ENCODE measurements at places on chromosomes 5 and 9.
A peak's percentile ranks its signal among the peaks of the same experiment; 100 is the strongest.

DNA sequence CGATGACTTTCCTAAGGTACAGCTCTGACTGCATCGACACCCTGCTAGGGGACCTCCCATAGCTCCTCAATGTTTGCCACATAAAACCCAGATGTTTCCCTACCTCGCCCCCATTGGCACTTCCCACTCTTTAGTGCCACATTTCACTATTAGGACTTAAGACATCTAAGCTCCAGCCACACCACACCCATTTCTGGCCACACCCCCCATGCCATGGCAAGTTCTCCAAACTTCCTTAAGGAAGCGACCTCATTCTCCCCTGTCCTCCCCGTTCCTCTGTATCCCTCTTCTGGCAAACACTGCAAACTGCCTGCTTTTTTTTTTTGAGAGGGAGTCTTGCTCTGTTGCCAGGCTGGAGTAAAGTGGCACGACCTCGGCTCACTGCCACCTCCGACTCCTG is 62.9 kb downstream of the USP20 start:
- peak; percentile 43 for DNase-seq

DNA sequence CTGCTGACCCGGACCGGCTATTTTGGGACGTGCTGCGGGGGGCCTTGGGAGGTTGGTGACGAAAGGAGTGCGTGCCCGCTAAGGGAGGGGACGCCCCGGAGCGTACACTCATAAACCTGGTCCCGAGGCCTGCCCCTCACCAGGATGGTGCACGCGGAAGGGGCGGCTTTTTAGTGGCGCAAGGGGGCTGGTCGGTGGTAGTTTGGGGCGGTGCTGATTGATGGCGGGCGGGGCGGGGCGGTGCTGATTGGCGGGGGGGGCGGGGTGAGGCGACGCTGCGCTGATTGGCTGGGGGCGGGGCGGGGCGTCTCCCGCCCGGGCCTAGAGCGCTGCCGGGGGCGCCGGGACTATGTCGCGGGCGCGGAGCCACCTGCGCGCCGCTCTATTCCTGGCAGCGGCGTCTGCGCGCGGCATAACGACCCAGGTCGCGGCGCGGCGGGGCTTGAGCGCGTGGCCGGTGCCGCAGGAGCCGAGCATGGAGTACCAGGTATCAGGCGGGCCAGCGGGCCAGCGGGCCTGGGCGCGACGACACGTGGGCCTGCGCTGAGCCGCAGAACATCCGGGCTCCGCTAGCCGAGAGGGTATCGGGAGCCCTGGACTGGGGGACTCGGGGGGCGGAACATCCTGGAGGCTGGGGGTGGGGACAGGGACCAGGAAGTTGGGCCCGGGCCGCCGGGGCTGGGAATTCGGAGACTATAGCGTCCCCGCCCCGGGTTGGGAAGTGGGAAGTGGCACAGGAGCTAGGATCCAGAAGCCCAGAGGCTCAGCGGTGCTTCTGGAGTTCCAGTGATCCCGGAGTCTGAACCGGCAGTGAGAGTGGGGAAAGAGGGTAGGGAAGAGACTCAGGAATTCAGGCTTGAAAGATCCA is at the start of gene FPGS:
Gene FPGS (plus strand): TSS at position 307 of the 868 bp plus-strand sequence. CDS start 43 bp downstream, at position 350.
- DNase-seq = peak; percentile 96

GRCh38 chr5:71658916-71659662 is 60.0 kb upstream of the CARTPT start:
- DNase-seq = no peak

- DNase-seq = no peak
These were observed 32.5 kb downstream of the SH3GL2 start for GRCh38 chr9:17611342-17611741.

DNA sequence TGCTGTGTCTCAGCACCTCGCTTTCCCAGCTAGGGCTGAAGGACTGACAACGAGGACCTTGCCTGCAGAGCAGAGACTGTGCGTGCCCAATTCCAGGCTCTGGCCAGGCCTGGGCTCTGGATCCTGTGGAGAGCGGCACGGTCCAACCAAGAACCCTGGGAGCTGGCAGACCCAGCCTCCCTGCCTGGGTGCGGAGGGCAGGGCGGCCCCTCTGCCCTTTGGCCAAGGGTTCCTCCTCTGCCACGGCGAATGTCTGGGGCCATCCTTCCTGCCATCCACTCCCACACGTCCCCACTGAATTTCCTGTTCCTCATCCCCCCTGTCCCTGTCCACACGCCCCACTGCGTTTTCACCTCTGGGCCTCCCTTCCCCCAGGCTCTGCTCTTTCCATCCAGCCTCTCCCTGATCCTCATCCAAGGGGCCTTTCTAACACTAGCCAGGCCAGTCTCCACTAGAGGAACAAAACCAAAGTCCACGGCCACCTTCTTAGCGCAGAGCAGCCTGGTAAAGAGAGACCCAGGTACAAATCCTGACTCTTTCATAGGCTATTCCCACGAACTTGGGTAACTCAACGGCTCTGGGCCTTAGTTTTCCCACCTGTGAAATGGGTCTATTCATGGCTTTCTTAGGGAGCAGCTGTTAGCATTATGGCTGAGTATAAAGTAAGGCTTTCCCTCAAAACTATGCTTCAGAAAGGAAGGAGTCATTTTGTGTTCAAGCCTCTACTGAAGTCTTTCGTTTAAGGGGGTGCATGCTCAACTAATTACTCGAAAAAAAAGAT is 95.5 kb upstream of the PHYKPL start:
- no peak for DNase-seq

GRCh38 chr5:16179936-16180788 is 571 bp upstream of the MARCHF11 start:
- DNase-seq = no peak

DNA sequence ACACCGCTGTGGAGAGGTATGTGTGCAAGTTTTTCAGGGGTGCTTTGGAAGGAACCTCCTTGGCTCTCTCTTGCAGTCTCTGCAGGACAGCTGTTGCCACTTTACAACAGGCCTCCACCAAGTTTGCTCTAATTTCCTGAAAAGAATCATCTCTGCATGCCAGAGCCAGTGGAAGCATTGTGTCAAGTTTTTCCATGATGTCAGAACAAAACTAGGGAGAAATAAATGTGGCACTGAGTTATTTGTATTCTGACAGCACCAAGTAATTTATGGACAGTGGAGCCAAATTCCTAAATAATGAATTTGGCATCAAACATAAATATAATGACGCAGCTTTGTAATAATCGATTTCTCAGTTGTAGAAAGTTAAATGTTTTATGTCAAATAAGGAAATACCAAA is 146.9 kb downstream of the KIAA0825 start:
- DNase-seq = peak; percentile 55

DNA sequence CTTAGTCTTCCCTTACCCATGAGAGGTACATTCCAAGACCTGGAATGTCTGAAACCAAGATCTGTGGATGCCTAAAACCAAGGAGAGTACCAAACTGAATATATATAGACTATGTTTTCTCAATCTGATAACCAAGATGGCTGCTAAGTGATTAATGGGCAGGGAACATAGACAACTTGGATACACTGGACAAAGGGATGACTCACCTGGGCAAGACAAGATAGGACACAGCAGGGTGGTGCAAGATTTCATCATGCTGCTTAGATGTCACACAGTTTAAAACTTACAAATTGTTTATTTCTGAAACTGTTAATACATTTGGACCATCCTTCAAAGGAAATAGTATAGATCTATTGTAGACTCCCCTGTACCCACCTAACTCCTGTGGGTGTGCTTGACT is 130.9 kb downstream of the HTR1A start:
- no peak for DNase-seq

- DNase-seq = peak; percentile 54
These were observed 30.7 kb downstream of the EXOC3 start for GRCh38 chr5:473551-474192.

DNA sequence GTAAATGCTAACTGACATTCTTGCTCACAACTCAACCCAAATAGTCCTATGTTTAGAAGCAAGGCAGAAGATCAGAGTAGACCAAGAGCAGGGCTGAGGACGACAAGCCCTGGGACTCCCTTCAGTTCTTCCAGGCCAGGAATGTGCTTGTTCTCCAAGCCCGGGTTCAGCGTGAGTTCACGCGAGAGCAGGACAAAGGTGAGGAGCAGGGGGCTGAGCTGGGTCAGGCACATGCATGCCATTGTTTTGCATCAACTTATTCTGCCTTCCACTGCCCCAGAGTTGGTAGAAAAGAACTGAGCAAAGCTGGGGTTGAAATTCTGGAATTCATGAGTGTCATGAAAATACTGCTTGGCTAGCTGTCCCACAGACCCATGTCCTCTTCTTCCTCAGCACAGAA is 206.5 kb downstream of the PAX5 start:
- DNase-seq = no peak

DNA sequence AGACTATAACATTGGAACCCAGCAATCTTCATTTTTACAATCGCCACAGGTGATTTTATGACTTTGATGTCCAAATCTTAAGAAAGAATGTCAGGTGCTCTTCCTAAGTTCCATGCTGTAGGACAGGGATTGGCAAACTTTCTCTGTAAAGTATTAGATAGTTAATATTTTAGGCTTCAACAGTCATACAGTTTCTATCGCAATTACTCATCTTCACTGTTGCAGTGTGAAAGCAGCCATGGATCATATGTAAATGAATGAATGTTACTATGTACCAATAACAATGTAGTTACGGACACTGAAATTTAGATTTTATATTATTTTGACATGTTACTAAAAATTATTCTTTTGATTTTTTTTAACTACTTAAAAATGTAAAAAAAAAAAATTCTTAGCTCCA is 169.7 kb downstream of the DTWD2 start:
- DNase-seq = no peak

- no peak for DNase-seq
These were observed 593.2 kb upstream of the CLINT1 start for GRCh38 chr5:158451993-158452672.

- DNase-seq = no peak
These were observed 24.6 kb upstream of the NANS start for GRCh38 chr9:98031935-98032334.

DNA sequence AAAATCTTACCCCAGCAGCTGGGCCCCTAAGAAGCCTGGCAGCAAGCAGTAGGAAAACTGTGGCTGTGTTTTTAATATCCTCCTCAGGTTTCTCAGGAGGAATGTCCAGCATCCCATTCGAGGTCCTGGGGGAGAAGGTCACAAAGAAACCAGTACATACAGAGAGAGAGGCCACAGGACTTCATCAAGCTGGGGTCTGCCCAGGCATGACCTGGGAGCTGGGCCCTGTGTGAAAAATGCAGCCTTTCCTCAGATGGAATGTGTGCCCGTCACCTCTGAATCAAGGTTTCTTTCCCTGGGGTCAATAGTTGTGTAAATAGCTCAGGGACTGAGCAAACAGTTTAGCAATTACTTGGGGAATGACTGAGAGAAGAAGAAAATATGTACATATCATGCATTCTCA is 33.9 kb upstream of the RAD23B start:
- peak; percentile 24 for DNase-seq

- no peak for DNase-seq
These were observed 90.8 kb upstream of the EGFLAM start for GRCh38 chr5:38167562-38167996.

GRCh38 chr5:34891981-34892380 is 23.3 kb downstream of the RAD1 start:
- peak; percentile 81 for DNase-seq

Data from AG20443 (cell line).